AG09319 (cell line): ENCODE measurements at places on chromosomes 7 and 10.

DNA sequence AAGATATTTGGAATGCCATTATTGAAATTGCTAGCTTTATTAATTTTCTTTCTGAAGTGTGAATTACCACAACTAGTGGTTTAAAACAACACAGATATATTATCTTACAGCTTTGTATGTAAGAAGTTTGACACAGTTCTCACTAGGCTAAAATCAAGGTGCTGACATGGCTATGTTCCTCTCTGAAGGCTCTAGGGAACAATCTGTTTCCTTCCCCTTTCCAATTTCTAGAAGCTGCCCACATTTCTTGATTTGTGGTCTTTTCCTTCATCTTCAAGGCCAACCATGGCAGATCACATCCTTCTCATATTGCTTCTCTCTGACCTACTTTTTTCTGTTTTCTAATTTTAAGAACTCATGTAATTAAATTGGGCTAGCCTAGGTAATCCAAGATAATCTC lies 43.3 kb upstream of the SLC26A3 start:
- DNase-seq: no peak

DNA sequence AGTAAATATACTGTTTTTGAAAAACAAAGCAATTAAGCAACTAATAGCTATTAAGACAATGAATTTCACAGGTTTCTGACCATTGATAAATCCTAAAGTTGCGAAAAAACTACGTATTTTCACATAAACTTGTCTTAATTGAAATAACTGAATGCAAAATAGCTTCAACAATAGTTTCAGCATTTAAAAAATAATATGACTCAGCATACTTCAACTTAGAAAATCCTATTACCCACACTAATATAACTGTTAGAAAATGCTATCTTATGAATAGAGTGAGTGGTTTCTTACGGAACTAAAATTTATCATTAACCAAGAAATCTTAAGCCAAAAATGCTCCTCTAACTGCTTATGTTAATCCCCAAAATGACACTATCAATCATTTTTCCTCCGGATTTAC lies 183.9 kb downstream of the AVL9 start:
- no peak for DNase-seq

DNA sequence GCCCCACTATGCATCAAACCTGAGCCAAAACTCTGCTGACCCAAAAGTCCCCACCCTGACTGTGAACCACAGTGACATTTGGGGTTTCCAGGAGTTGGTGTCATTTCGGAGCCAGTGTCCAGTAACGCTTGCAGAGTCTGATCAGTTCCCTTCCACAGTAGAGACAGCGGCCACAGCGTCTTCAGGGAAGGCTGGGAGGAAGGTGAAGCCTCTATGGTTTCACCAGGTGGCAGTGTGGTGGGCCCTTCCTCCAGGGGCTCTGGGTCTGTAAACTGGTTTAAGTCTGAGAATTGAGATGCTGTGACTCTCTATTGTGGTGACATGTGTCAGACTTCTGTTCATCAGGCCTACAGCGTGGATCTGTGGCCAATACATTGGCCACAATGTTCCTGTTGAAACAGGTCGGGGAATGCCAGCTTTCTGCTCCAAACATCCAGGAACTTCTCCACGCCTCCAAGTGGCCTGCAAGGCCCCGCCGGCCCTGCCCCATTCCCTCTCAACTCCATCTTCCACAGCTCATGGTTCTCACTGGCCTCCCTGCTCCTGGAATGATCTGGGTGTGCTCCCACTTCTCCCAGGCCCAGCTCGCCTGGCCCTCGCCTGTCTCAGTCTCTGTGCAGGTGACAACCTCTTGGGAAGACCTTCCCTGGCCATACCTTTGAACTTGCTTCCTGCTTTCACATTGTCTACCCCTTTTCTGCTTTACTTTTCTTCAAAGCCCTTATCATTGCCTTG lies 124.5 kb upstream of the FAM20C start:
- DNase-seq: no peak

GRCh38 chr10:46230615-46231014 lies 56.2 kb upstream of the ANTXRL start:
- no peak for DNase-seq

DNA sequence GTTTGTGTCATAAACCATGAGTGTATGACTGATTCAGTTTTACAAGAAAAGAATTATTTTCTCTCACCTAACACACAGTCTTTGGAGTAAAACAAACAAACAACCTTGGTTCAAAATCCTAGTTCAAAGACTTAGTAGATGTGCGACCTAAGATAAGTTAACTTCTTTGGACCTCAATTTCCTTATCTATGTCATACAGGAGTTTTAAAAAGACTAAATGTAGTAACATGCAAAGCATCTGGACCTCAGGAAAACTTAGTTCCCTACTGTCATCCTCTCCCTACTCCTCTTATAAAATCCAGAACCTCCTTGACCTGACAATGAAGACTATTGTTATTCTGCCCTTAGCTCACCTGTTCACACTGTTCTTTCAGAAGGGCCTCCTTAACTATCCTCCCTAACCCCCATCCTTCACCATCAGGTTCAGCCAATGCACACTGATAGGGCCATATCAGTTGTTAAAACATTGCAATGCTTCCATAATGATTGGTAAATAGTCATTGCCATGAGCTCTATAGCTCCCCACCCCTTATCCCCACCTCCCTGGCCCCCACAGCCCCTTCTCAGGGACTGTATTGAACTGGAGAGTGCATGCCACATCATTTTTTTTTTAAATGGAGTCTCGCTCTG lies 28.8 kb upstream of the CCNJ start:
- DNase-seq: no peak

GRCh38 chr10:91796331-91797047 lies 1.7 kb upstream of the TNKS2 start:
- no peak for DNase-seq

- DNase-seq: no peak
Measured at GRCh38 chr10:104485632-104486031, 132.0 kb downstream of the CFAP58 start.

GRCh38 chr7:3188946-3189345 lies 112.1 kb upstream of the SDK1 start:
- no peak for DNase-seq

- peak; percentile 55 for DNase-seq
Measured at GRCh38 chr10:51272555-51272954, 198.3 kb downstream of the PRKG1 start.

GRCh38 chr7:5420881-5421713 lies 2.5 kb downstream of the TNRC18 start:
- DNase-seq: no peak

DNA sequence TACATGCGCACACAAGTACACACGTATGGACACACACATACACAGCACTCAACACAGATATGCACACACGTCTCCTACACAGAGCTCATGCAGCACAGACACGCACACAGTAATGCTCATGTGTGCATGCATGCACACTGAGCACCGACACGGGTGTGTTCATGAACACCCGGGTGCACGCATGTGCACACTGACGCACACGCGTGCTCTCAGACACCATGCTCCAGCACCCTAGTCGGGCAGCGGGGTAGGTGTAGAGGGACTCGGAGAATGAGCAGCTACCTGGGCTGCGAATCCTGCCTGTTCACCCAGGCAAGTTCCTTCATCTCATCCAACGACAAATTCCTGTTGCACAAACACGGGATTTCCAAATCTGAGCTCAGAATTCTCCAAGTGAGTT lies 184.7 kb downstream of the MAD1L1 start:
- DNase-seq: no peak

DNA sequence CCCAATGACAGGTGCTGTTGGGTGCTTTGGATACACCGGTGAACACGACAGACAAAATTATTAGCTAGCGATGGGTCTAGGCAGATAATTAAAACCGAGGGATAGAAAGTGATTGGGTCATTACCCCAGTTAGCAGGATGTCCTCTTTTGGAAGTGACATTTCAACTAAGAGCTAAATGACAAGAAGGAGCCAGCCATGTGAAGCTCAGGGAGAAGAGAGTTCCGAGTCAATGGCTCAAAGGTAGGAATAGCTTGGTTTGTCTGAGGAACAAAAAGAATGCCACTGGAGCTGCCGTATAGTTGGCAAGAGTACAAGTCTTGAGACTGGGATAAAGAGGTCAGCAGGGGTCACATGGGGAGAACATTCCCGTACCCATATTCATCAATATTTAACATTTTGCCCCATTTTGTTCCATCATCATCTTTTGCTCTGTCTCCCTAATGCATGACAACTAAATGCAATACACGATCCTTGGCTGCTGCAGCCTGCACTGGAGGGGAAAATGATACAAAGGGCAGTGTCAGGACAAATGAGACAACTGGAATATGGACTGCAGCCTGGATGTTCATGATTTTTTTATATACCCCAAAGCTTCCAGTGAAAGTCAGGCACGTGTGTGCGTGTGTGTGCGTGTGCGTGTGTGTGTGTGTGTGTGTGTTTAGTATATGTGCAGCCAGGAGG lies 115.7 kb downstream of the ICA1 start:
- DNase-seq: no peak

DNA sequence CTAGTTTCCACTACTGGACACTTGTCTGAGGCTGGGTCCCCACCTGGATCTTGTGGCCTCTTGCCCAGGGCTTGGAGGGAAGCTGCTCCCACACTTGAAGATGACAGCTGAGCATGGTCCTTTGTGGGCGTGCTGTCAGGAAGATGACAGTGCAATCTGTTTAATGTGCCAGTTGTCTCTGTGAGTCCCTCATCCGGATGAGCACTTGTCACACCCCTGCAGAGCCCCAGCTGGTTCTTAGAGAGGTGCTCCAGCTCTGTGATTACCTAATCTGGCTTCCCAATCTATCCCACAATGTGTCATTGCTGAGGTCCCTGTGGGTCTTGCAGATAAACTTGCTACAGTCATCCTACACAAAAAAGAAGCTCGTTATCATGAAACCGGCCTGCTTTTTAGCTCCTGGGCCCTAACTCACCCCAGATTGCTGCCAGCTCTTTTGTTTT lies 34.8 kb upstream of the CCSER2 start:
- DNase-seq: no peak

GRCh38 chr10:49457686-49458085 lies 61.8 kb upstream of the DRGX start:
- DNase-seq: no peak
